ENCODE measurements at places on chromosomes 7 and 10.

DNA sequence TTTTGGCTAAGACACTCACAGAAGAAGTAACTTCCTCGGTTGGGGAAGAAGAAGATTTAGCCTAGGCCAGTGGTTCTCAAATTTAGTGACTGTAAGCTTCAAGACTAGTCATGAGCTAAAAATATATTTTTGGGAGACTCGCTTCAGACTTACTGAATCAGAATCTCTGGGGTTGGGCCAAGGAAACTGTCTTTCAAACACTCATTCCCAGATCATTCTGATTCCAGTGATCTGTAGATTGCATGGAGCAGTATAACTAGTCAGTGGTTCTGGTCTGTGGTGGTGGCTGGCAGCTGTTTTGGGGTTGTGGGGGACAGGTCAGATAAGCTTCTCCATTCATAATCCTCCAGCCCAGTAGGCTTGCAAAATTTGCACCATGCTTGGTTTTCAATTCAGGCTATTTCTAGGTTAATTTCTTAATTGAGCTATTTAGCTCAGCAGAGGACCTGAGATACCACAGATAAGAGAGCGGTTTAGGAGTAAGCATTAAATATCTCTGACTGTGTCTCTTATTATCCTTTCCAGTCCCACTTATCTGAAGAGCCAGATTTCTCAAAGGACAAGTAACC, 3.8 kb upstream of the KAT6B start:
- DNase-seq = no peak

DNA sequence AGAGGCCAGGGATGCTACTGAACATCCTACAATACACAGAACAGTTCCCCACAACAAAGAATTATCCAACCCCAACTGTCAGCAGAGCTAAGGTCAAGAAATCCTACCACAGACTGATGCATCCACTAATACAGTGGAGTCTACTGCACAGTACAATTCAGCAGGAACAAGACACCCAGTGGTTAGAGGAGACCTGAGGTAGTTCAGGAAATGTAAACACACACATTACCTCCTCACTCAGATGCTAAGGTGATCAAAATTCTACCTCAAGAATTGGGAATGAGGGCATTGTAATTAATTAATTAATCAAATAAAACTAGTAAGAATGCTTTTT, 91.4 kb downstream of the ZFAND4 start:
- DNase-seq = no peak

DNA sequence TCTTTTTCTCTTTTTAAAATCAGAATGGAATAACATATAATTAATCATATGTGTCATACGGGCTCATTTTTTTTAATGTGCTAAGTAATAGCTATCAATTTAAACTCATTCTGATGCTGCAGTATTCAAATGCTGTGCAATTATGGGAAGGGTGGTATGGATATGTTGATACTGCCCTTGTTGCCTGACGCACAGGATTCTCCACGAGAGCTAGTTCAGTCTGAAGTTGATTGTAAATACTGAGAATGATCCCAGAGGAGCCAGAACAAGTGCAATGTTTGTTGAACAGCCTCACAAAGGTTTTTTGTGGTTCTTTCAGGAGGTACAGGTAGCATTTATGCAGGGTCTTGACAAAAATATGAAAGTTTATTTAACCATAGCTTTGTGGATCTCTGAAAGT, 13.4 kb downstream of the NPY start:
- DNase-seq = no peak

GRCh38 chr7:157717211-157718174, 380.7 kb downstream of the DNAJB6 start:
- no peak for DNase-seq

DNA sequence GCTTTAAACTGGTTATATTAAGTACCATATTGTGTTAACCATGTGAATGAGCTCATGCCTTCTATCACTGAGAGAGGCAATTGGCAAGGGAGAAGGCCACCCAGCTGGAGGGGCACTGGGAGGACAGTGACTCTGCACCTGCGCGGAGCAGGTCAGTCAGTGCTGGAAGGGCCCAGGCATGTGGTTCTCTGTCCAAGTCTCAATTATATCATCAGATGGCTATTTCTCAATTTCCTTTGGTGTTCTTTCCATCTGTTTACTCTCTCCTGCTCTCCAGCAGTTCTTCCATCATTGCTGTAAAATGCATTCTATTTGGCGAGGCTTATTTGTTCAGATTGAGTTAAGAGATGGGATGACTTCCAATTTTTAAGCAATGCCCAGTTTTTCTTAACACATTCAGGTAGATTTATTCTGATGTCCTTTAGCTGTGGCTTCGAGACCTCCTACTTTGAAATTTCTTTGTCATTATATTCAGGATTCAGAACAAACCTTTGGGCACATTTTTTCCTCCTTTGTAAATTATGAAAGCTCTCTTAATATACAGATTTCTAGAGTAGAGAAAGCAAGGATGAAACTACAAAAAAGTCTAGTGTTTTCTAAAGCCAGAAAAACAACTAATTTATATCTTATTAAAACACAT, 159.3 kb downstream of the BMPER start:
- no peak for DNase-seq

DNA sequence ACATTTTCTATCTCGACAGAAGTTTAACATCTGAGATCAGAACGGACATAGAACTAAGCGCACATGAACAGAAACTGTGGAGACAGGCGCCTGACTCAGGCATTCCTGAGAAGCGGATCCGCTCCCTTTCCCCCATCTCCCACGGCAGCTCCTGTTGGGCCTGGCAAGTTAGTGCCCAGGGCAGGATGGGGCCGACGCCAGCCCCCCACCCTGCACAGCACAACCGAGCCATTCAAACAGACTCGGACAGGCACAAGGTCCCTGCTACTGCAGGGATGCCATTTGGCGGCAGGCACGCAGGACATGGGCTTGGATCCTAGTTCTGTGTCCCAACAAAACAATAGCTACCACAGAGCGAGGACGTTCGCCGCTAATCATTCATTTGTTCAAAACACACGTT, 271.8 kb downstream of the USP6NL start:
- no peak for DNase-seq

DNA sequence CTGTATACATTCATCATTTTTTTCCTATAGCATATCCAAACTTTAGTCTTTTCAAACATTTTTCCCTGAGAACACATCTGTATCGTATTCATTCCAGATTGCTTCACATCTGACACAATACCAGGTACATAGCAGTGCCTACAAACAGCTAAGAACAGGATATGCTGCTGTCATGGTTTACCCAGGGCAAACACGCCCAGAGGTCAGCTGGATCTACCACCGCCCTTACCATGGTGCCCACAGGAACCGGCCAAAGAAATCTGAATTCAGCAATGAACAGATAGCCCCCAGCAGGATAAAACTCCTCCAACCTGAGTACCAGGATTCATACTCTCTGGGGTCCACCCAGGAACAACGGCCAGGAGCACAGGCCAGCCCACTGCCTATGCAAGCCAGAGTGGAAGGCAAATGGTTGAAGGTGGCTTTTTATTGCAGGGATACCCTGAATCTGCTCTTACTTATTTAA, 43.0 kb downstream of the TNS3 start:
- no peak for DNase-seq

DNA sequence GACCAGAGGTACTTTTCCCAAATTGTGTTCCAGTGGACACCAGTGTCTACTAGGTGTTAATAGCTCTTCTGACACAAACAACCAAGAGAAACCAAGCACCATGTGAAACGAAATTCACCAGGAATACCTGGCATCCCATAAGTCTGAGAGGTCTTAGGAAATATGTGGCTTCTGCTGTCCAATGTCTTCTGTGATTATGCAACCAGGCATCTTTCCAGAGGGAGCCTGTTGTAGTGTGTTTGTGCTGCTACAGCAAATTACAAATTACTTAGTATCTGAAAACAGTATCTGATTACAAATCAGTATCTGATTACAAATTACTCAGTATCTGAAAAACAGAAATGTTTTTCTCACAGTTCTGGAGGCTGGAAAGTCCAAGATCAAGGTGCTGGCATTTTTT, 133.6 kb upstream of the NPVF start:
- no peak for DNase-seq

- DNase-seq = no peak
Observed at GRCh38 chr7:711093-711921, 15.2 kb upstream of the DNAAF5 start.

- no peak for DNase-seq
Observed at GRCh38 chr10:129790715-129791446, 173.2 kb downstream of the EBF3 start.

DNA sequence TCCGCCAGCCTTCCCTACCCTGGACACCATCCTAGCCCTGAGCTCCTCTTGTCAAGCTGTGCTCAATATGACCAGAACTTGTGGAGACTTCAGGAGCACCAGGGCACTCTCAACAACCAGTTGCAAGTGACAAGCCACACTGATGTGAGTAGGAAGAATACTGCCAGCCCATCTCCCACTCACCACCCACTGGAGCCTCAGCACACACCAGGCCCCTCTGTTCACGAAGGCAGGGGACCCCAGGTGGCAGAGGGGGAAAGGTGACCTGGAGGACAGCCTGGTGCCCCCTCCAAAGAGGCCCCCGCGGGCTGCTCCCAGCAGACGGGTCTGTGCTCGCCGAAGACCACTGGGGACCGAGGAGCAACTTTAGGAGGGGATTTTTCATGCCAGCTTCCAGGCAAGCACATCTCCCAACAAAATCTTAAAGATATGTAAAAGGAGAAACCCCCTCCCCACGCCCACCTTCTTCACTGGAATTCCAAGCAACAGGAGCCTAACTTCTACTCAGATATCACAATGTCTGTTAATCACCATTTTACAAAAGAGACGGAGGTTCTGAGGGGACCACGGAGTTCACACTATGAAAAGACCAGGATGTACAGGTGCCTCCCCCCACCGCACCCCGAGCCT, 1.0 kb downstream of the MMD2 start:
- DNase-seq = no peak

GRCh38 chr7:130346177-130346905, 1.7 kb downstream of the CPA5 start:
- no peak for DNase-seq

- DNase-seq = no peak
Observed at GRCh38 chr10:76736815-76737618, 900.6 kb downstream of the KCNMA1 start.

- DNase-seq = no peak
Observed at GRCh38 chr10:92901819-92902251, 53.5 kb downstream of the EXOC6 start.

DNA sequence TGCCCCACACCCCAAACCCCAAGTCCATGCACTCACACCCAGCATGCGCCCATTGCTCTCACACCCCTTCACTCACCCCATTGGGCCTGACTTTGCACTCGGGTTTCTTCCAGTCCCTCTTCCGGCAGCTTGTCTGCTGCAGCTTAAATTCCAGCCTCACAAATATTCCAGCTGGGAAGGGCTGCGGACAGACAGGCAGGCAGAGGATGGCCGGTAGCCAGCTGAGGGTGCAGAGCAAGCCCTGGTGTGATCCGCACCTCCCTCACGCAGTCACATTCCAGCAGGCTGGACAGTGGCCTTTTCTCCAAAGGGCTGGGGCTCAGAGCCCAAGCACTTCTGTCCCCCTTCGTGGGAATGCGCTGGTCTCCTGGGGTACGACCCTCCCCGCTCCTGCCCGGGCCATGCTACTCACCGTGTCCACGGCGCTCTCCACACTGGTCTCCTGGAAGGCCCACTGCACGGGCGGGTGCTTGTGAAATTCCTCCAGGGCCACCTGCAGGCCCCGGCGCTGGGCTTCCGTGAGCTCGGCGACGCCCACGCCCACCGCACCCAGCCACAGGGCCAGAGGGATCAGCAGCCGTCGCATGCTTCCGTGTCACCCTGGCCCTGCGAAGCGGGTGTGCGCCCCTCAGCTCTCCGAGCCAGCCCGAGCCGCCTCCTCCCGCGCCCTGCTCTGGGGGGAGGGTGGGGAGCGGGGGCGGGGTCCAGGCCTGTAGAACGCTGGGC, 1.2 kb downstream of the RARRES2 start:
- DNase-seq = no peak

DNA sequence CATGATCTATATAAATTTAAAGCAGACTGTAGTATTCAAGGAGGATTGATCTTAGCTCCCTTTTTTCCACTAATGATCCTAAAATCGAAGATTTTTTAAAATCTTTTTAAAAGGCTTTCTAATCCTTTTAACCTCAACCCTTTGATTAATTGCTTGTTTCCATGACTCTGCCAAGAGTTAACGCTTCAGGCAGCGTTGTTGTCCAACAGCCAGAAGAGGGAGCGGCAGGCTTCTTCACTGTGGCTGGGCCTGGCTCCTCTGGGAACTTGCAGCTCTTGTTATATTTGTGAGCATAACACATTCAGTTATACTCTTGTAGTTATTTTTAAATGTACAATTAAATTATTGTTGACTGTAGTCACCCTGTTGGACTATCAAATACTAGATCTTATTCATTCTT, 26.3 kb downstream of the CRCP start:
- DNase-seq = no peak

GRCh38 chr7:107879400-107880035, 11.5 kb upstream of the DLD start:
- DNase-seq = peak; percentile 31

- DNase-seq = no peak
Observed at GRCh38 chr7:155874411-155874810, 62.1 kb upstream of the SHH start.

GRCh38 chr7:121873289-121874194, 581 bp downstream of the PTPRZ1 start:
- DNase-seq = no peak

DNA sequence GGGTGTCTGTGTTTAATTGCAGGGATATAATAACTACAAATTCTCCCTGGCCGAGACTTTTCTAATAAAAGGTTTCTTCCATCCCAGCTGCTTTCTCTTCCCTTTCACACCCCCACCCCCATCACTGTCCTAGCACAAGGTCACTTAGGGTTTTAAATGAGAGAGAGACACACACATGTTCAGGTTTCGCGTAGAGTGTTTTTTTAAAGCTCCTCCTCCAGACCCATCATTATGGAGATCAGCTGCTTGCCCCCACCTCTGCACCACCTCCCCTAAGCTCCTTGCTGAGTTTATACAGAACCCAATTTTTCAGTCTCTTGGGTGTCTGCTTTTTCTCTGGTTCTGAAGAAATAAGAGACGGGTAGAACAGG, 18.6 kb downstream of the LRMDA start:
- DNase-seq = no peak

- DNase-seq = no peak
Observed at GRCh38 chr7:8536431-8536830, 103.0 kb downstream of the NXPH1 start.

DNA sequence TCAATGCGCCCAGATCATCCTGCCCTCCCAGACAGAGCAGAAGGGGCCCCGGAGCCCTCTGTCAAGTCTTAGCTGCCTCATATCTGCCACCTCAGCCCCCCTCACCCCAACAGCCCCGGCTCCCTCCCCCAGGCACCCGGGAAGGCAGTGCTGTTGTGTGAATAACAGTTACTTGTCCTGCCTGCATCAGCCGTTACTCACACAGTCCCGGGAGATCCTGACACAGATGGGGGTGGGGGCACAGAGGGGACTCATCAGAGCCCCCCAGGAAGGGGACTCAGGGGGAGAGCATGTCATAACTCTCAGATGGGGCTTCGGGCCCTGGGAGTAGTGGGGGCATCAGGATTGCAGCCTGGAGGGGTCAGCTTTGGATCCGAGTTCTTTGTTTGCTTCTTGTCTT, 12.4 kb upstream of the SERPINE1 start:
- DNase-seq = no peak

DNA sequence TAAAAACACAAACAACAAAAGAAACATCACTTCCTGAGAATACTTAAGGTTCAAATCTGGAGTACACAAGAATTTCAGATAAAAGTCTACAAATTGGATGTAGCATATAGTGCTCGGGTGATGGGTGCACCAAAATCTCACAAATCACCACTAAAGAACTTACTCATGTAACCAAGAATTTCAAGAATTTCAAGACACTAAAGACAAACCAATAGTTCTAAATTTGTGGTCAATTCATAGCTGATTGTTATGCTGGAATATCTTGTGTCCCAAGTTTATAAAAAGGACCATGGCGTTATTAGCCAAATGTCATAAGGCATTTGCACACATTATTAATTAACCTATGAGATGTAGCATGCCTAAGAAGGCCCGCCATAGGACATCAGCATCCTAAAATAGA, 1204.1 kb upstream of the AUTS2 start:
- DNase-seq = no peak

All from NCI-H187 (cell line).